T-helper 1 cell (primary cell): ENCODE measurements at places on chromosomes 2 and 18.

GRCh38 chr2:180625006-180625844 lies 355.2 kb upstream of the UBE2E3 start:
- DNase-seq = no peak

DNA sequence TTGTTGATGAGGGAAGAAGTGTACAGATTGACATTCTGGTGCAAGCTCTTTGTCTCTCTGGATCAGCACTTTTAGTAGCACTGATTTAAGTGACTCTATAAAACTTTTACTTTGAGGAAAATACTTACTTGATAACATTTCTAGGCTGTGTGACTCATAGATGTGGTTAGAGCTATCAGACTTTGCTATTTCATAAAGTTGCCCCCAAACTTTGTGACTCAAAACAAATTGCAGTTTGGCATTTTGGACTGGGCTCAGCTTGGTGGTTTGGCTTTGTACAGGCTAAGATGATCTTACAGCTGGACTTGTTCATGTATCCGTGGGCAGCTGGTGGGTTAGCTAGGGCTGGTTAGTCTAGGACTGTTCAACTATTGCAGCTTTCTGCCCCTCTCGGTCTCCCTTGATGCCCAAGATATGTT lies 42.1 kb upstream of the GLS start:
- DNase-seq = no peak

GRCh38 chr2:237422309-237422708 lies 8.3 kb upstream of the COL6A3 start:
- DNase-seq = no peak

- DNase-seq = no peak
Observed at GRCh38 chr18:45163871-45164270, 451.4 kb upstream of the SLC14A2 start.

DNA sequence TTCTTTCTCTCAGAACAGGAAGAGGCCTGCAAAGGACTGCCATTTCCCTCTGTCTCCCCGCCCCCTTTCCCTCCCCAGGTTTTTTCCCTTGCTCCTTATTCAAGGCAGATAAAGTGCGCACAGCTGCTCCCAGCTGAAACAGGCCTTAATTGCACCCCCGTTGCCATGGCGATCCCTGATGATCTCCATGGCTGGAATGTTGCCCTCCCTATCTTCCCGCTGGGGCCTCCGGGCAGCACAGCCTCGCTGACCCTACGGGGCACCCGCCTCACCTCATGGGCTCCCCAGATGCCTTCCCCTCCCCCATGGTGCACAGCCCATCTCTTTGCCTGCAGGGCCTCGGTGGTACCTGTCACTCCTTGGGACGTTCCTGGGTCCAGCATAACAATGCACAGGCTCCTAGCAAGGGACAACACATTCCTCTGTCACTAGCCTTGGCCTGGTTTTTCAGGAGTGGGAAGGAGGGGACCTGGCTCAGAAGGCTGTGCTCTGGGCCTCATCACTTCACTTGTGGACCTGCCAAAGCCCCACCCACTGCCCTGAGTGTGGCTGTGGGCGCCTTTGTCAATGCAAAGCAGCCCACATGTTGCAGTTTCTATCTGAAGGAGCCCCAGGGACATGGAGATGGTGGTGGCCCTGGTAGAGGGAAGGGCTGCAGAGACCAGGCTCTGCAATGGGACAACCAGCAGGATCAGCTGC lies 115.0 kb downstream of the CELF4 start:
- DNase-seq = no peak

GRCh38 chr2:129754421-129754820 lies 225.0 kb upstream of the RAB6C start:
- no peak for DNase-seq

GRCh38 chr2:113175042-113175628 lies 1.4 kb downstream of the PSD4 start:
- DNase-seq = peak; percentile 37
